Activated T-cell treated with anti-CD3 and anti-CD28 coated beads, Interleukin-2, amount 50 U/mL, for 72 hours (primary cell): ENCODE measurements at places on chromosomes 6 and 20. TPM values are rescaled to one million over a fixed set of nuclear protein-coding genes. Genes with fewer than 3 reads are reported as not detected.

The TTK gene
- 37.9 TPM for total RNA-seq

The LY6G5C gene
- 6.9 TPM for total RNA-seq

The DNAH8 gene
- 0.02 TPM for total RNA-seq

DNA sequence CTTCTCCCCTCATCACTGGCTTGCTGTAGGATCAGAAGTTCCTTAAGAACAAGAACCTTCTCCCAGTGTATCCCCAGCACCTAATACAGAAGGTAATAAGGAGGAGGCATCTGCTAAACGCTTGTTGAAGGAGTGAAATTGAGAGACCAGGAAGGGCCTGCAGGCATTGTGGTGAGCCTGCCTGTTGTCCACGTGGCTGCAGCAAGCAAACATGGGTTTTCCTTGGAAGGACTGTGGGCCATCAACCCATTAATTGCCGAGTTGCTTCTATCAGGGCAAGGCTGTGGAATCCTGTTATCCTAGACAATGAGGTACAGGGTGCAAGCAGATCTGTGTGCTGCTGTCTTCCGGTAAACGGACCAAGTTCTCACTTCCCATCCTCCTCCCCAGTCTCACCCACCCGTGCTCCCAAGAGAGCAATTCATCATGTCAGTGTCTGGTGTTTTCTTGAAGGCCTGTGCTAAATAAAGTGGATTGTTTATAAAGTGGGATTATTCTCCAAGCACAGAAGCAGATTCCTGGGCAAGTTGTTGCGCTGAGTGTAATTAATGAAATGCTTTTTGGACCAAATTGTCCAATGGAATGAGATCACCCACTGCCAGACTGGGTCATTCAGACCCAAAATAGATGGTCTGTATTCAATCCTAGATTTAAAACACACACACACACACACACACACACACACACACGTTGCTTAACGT is 164.6 kb upstream of the CDYL start:
- H3K4me1 ChIP-seq, result peaks cover 4% of the 10 kb centered on the region
- H3K27ac ChIP-seq, result no peak overlapping the region
- peaks cover 27% of the 10 kb centered on the region for H3K27me3 ChIP-seq

DNA sequence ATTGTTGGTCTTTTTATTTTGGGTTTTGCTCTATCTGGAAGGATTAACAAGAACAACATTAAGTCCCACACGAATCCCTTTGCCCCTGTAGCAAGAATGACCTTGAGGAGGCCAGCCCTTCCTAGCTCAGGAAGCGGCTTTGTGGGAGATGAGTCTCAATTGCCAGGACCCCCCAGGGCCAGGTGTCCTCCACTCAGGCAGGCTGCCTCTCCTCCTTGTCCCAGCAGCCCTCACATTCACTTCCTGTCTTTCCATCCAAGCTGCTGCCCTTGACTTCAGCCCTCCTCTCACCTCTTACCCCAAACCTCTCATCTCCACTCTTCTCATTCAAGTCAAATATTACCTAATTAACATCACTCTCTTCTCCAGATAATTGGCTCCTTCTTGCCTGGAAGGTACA is 22.6 kb upstream of the SYNDIG1 start:
- H3K36me3 ChIP-seq, result no peaks in the 10 kb centered on the region
- H3K27me3 ChIP-seq, result no peaks in the 10 kb centered on the region
- H3K4me3 ChIP-seq, result no peak overlapping the region
- DNase-seq, result no peak
- no peaks in the 10 kb centered on the region for H3K4me1 ChIP-seq
- no peak overlapping the region for H3K27ac ChIP-seq

- H3K27ac ChIP-seq, result no peak overlapping the region
- no peaks in the 10 kb centered on the region for H3K36me3 ChIP-seq
- no peak for DNase-seq
- H3K4me1 ChIP-seq, result peaks cover 31% of the 10 kb centered on the region
These were observed 13.2 kb upstream of the EXOC2 start for GRCh38 chr6:706146-706545.

DNA sequence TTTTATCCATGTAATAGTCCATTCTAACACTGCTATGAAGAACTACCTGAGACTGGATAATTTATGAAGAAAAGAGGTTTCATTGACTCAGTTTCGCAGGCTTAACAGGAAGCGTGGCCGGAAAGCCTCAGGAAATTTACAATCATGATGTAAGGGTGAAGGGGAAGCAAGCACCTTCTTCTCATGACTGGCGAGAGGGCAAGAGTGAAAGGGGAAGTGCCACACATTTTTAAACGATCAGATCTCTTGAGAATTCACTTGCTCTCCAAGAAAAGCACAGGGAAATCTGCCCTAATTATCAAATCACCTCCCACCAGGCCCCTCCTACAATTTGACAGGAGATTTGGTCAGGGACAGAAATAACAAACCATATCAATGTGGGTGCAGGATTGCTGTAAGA is 859.7 kb downstream of the EPHA7 start:
- H3K4me3 ChIP-seq, result no peak overlapping the region
- no peaks in the 10 kb centered on the region for H3K27me3 ChIP-seq
- H3K27ac ChIP-seq, result no peak overlapping the region
- DNase-seq, result no peak
- no peaks in the 10 kb centered on the region for H3K36me3 ChIP-seq

GRCh38 chr20:44703956-44704488 is 11.1 kb upstream of the CCN5 start:
- H3K4me3 ChIP-seq, result no peak overlapping the region
- H3K4me1 ChIP-seq, result no peaks in the 10 kb centered on the region
- no peaks in the 10 kb centered on the region for H3K27me3 ChIP-seq
- DNase-seq, result no peak
- H3K36me3 ChIP-seq, result no peaks in the 10 kb centered on the region

DNA sequence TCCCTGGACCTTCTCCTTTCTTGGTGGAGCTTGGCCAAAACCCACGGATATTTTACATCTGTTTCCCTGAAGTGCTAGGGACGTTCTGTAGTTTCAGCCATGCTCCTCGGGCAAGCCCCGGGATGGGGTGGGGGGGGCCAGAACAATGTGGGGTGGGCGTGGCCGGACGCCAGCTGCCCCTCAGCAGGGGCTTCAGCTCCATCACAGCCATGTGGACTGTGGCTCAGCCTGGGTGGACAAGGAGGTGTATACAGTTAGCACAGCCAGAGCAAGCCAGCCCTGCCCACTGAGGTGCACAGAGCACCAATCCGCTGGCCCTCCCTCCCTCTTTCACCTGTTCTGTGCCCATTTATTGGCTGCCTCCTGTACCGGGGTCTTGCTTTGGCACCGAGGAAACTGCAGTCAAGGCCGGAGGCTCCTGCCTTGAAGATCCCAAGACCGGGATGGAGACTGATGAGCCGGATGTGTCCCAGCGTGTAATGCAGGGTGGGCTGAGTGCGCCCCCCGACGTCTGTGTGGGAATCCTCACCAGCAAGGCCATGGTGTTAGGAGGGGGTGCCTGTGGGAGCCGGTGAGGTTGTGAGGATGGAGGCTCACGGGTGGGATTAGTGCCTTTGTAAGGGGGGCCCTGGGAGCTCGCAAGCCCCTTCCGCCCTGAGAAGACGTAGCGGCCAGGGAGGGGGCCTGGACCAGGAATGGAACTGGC is 28.0 kb downstream of the FRMD1 start:
- H3K4me1 ChIP-seq, result no peaks in the 10 kb centered on the region
- no peaks in the 10 kb centered on the region for H3K27me3 ChIP-seq
- H3K4me3 ChIP-seq, result no peak overlapping the region
- no peak overlapping the region for H3K27ac ChIP-seq
- DNase-seq, result no peak

DNA sequence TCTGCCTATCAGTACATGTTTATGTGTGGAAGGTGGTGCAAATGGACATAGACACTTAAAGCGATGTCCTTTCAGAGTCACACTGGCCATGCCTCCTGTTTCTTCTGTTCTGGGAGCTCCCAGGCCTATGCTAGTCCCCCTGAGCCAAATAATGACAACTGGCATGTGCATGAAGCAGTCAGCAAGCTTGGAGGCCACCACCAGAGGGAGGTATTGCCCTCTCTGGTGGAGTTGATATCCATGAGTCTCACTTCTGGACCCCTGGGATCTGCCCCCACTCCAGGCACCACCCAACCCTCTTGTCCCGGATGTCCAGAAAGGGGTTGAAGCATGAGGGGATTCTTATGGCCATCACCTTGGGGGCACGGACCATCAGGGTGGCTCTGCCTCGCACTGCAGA is 172.2 kb downstream of the AIG1 start:
- no peak overlapping the region for H3K27ac ChIP-seq
- DNase-seq, result peak; percentile 35
- H3K4me1 ChIP-seq, result no peaks in the 10 kb centered on the region

- H3K4me1 ChIP-seq, result peaks cover 61% of the 10 kb centered on the region
- H3K4me3 ChIP-seq, result no peak overlapping the region
- peaks cover 25% of the 10 kb centered on the region for H3K36me3 ChIP-seq
- no peak for DNase-seq
- H3K27me3 ChIP-seq, result peaks cover 9% of the 10 kb centered on the region
These were observed 103.9 kb downstream of the IPCEF1 start for GRCh38 chr6:154252678-154253077.

- H3K27ac ChIP-seq, result no peak overlapping the region
- no peak overlapping the region for H3K4me3 ChIP-seq
- H3K27me3 ChIP-seq, result peaks cover 6% of the 10 kb centered on the region
- H3K4me1 ChIP-seq, result no peaks in the 10 kb centered on the region
These were observed 39.9 kb upstream of the BEND6 start for GRCh38 chr6:56914798-56915658.
